ENCODE measurements at places on chromosomes 5 and 9.
A peak's percentile ranks its signal among the peaks of the same experiment; 100 is the strongest.

DNA sequence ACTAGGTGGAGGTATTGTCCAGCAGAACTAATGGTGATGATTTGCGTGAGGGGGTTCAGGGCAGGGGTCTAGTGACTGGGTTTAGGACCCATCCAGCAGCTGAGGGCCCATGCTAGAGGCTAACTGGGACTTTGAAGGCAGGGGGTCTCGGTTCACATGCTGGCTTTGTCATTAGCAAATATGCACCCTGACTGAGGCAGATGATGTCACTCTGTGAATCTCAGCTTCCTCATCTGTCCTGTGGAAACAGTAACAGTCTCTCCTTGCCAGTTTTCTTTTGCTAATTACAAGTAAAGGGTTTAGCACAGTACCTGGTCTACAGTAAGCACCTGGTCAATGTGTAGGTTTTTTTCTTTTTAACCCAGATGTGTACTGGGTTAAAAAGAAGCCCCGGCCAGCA lies 5.2 kb downstream of the SH2D3C start:
- no peak for DNase-seq

GRCh38 chr5:66639037-66639436 lies 42.8 kb downstream of the MAST4 start:
- DNase-seq: no peak

DNA sequence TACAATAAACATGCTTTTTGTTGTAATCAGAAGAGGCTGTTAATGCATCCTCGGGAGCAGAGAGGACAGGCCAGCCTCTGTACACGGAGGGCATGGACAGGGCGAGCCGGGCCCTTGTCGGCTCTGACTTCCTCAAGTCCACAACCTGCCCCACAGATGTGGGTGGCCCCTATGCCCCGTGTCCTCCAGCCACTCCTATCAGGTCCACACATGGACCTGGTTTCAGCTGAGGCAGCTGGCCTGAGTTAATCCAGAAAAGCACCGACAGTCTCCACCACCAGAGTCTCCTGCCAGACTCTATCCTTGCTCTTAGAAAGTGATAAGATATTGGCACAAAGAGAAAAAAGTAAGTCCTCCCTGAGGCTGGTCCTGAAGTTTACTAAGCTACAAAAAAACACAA lies 52.4 kb upstream of the PHYKPL start:
- no peak for DNase-seq

- no peak for DNase-seq
Observed at GRCh38 chr5:73895471-73895870, 269.5 kb downstream of the ARHGEF28 start.

DNA sequence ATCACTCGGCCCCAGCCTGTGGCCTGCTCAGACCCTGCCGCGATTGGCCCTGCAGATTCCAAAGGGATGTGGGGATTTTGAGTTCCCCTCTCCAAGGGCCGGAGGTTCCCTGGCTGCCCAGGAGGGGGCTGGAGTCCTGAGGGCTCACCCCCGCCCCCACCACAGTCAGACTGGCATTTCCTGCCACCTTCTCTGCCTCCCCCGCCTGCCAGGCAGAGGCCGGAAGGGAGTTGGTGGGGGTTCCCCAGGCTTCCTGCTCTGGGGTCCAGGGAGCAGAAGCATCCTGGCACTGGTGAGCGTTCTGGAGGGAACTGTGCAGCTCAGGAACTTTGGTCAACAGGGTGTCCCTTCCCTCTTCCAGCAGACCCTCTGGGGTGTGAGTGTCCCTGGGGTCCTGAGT lies 70.6 kb downstream of the RXRA start:
- no peak for DNase-seq

GRCh38 chr5:71887680-71888079 lies 168.6 kb downstream of the CARTPT start:
- peak; percentile 62 for DNase-seq

- no peak for DNase-seq
Observed at GRCh38 chr9:70492319-70492777, 77.9 kb upstream of the KLF9 start.

- no peak for DNase-seq
Observed at GRCh38 chr5:92945605-92946097, 635.4 kb downstream of the NR2F1-AS1 start.
